ENCODE measurements at places on chromosomes 5 and 9.

DNA sequence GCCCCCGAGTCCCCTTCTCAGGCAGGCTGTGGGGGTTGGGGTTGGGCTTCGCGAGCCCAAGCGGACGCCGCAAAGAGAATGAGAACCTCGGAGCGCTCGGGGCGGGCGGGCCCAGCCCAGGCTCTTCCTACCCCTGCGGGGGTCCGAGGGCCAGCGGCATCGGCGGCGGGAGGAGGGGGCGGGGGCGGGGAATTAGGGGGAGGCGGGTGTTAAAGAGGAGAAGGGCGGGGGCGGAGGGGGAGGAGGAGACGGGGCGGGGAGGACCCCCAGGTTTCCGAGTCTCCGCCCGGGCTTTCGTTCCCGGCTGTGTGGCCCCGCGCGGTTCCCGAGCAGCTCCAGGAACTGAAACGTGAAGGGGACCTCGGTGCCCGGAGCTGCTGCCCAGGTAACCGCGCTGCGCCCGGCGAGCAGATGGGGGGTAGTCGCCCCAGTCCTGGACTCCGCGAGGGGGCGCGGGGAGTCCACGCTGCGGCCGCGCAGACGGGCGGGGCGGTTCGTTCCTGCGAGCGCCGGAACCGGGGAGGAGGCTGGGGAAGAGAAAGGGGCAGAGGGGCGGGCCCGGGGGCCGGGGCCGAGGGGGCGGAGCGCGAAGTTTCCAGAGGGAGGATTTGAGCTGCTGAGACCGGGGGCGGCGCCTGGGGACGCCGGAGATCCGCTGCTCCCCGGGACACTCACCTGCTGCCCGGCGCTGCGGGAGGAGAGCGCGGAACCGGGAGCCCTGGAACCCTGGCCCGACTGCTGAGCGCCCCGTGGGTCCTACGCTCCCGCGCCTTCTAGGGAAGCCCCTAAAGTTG, 38.4 kb upstream of the PLEKHG4B start:
- DNase-seq = peak; percentile 62

DNA sequence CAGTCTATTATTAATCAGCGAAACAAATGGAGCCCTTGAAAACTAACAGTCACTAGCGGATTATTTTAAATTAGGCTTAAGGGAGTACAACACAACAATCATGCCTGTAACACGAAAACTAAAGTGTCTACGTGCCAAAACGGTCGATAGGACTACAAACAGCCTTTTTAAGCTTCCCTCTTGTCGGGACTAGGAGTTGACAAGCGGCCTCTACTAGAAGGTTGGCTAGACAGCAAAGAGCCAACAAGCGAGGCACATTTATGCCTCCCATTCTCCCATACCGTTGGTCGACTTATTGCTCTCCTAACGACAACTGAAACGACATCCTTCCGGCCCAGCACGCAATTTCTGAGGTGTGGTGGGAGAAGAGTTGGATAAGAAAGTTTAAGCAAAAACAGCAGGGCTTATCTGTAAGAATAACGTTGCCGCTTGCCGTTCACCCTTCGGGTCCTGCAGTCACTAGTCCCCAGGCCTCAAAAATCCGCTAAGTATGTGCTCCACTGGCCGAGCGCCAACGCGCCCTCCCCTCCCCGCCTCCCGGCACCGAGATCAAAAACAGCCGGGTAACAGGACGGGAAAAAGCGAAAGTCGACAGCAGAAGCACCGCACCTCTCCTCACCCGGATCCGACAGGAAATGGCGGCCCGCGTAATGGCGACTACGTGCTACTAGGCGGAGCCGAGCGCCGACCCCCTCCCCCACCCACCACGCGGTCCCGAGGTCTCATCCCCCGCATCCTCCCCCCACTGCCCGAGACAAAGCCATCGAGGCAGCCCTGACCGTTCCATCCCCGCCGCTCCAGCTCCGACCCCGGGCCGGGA, 813 bp downstream of the HNRNPK start:
- DNase-seq = peak; percentile 72

DNA sequence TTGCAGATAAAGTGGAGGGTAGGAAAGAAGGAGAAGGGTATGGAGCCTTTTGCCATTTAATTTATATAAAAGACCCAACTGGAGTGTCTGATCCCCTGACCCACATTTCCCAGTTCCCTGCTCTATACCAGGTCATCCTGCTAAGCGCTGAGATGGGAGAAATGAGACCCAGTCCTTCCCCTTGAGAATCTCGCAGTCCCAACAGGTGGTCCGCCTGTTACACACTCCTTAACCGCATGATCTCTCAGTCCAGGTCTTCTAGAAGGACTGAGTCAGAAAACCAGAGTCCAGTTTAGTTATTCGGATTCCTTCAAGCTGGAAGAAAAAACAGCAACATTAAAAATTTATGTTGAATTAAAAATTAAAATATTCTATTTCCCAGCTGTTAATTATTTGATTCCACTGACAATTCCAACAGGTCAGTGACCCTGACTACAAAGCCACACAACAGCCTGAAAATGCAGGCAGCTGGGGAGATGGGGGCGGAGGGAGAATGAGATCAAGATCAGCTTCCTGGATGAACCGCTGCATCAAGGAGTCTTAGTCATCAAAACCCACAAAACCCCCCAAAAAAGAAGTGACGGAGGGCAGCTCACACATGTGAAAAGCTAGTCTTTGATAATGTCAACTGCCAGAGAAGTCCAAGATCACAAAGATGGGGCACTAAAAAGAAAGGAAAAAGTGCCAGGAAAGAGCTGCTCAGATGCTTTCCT, 44.0 kb downstream of the GGTA1 start:
- peak; percentile 40 for DNase-seq

- peak; percentile 62 for DNase-seq
Observed at GRCh38 chr5:60295423-60295822, 401.9 kb upstream of the PDE4D start.

DNA sequence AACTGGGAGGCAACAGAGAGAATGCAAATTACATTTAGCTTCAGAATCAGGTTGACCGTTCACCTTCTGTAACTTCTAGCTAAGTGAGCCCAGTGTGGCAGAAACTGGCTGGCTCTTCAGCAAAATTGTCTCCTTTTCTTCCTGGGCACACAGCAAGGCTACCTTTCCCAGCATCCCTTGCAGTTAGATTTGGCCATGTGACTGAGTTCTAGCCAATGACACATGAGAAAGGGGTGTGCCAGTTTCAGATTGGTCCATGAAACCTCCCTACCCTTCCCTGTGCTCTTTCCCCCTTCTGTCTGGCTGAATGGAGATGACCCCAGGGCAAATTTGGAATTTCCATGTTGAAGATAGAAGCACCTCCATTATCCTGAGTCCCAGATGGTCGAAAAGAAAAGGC, 72.5 kb upstream of the SMIM23 start:
- no peak for DNase-seq

- DNase-seq = no peak
Observed at GRCh38 chr5:78925129-78925876, 59.8 kb downstream of the ARSB start.

DNA sequence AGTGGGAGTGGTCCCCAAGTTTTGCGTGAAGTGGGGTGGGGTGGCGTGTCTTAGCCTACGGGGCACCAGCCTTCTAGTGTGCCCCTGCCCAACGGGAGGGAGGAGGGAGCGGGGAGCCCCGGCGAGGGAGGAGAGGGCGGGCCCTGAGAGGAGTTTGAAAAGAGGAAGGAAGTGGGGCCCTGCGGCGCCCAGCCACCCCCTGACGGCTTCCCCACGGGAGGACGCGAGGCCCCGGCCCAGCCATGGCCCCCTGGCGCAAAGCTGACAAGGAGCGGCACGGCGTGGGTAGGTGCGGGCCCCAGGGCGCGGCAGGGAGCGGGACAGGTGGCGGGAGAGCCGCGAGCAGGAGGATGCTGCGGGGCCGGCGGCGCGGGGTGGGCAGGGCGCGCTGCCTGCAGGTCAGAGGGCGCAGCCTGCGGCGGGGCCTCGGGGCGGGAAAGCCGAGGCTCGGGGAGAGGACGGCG, at the start of gene DOCK2:
DOCK2 (plus strand) TSS at position 191 of the 464 bp plus-strand sequence; CDS start at position 243, 52 bp downstream.
- peak; percentile 93 for DNase-seq

- DNase-seq = no peak
Observed at GRCh38 chr9:114282104-114282485, 40.8 kb upstream of the ORM1 start.

DNA sequence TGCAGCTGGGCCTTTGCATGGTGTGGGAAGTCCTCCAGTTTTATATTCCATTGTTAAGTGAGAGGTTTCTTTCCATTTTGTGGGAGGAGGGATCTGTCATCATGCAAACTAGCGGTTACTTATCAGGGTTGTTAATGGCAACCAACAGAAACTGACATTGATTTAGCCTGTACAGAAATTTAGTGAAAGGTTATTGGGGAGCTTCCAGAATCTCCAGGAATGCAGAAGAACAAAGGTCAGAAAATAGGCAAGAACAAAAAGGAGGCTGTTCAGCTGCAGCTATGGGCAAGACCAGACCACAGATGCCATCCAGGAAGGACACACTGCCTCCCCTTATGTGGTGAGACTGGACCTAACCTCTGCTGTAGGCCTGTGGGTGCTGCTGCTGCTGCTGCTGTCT, 395.8 kb downstream of the KDM4C start:
- no peak for DNase-seq

GRCh38 chr9:121452085-121452484, 47.6 kb downstream of the GGTA1 start:
- no peak for DNase-seq

DNA sequence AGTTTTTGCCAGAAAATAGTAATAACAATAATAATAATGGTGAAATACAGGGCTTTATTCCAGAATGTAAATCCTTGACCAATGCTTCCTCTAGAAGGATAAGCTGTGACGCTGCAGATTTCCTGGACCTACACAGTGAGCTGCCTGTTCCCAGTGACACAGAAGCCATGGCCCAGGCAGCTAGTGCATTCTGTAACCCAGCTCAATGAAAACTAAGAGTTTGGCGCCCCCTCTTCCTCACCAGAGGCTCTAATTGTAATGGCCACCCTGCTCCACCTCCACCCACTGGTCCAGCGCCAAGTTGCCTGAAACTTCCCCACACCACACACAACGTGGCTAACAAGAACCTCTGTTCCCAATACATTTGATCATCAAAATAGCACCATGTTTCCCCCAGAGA, 248.1 kb downstream of the CETN3 start:
- DNase-seq = peak; percentile 57

GRCh38 chr9:20981486-20981885, 50.0 kb downstream of the HACD4 start:
- no peak for DNase-seq

GRCh38 chr5:27511061-27511460, 472.7 kb upstream of the CDH9 start:
- no peak for DNase-seq

DNA sequence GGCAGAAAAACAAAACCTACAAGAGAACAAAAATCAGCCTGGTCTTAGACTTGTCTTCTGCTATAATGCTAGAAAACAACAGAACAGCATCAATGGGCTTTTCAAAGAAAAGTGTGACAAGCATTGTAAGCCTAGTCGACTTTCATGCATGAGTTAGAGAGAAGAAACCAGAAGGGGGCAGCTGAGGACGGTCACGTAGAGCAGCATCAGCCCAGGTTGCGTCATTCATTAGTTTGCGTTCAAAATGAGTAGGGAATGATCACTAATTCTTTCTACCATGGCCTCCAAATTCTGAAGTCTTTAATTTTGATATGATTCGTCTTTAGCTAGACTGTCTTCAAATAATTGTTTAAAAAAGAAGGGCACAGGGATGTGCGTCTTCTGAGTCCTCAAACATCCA, 4.7 kb upstream of the ISCA1 start:
- peak; percentile 51 for DNase-seq

GRCh38 chr5:5017827-5018577, 122.1 kb upstream of the ADAMTS16 start:
- DNase-seq = no peak

DNA sequence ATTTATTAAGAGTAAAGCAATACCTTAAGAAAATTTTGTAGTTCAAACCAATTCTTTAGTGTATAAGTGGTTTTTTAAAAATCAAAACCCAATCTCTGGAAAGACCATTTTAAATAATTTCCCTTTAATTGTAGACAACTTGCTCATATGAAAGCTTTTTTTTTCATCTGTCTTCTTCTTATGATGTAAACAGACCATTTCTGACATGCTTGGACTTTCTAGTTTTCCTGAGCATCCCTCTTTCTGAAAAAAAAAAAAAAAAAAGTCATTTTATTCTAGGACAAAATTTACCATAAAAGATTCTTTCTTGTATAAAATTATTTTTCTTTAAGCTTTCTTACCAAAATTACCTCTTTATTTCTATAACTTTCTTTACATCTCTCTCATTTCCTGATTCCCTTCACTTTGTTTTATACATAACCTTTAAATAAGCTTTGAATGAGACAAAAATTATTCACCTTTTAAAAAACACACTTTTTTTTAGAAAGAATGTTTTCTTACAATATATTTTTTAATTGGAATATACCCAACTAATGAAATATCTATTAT, 67.5 kb downstream of the COL15A1 start:
- DNase-seq = peak; percentile 55

DNA sequence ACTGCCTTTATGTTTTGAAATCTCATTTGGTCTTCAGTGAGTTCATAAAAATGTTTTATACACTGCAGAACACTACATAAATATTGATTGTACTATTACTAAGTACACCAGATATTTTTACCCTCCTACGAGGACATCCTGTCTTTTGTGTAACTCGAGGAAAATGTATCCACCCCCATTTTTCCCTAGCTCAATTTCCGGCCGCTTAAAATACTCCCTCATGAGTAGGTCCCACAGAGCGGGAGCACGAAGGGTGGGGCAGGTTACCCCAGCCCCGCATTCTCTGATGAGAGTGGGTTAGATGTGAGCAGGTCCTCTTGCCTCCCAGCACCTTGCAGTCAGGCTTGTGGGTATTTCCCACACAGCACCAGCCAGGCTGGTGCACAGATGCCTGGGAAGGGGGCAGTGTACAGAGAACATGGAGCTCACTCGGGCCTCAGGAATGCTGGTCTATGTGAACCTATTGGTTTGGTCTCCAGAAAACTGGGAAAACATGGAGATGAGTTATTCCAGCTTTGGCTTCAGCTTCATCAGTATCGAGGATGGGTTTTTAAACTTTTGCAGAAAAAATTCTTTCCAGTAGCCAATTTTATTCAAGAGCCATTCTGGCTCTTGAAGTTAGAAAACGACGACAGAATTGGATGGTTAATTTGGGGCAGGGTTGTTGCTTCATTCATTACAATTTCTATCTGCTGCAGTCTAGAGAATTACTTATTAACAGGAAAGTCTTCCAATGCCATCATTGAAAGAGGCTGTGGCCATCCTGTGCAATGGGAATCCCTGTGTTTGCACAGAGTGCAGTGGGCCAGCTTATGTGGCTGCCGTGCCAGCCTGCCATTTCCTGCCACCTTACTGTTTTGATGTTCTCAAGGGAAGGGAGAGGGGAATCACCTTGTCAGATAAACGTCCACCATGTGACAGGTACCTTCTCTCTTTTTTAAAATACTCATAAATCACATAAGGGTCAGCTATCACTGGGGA, 73.2 kb downstream of the WDR41 start:
- no peak for DNase-seq

DNA sequence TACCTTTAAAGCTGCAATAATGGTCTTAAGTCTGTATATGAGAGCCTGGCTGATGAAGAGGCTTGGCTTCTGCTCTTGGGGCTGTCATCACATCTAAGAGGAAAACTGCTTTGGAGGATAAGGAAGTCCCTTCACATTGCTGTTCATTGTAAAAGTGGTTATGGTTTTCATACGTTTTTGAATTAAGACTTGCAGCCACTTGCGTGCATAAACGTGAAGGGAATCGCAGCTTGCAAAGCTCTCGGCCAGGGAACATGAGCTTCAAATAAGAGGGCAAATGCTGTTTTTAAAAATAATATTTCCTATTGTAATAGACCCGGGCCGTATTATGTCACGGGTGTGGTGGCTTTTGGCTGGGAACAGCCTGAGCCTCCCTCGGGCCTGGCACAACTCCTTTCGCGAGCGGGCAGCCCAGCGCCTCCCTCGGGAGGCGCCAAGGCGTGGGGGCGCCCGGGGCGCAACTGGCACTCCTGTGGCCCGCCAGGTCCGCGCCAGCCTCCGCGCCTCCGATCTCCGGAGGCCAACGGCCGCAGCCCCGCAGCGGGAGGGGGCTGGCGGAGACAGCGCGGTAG, 538 bp upstream of the ARHGEF28 start:
- peak; percentile 11 for DNase-seq
